Stimulated activated CD4-positive, alpha-beta T cell treated with anti-CD3 and anti-CD28 coated beads, Interleukin-4, amount 100 ng/mL, for 48 hours (primary cell): ENCODE measurements at places on chromosomes 5 and 9.

DNA sequence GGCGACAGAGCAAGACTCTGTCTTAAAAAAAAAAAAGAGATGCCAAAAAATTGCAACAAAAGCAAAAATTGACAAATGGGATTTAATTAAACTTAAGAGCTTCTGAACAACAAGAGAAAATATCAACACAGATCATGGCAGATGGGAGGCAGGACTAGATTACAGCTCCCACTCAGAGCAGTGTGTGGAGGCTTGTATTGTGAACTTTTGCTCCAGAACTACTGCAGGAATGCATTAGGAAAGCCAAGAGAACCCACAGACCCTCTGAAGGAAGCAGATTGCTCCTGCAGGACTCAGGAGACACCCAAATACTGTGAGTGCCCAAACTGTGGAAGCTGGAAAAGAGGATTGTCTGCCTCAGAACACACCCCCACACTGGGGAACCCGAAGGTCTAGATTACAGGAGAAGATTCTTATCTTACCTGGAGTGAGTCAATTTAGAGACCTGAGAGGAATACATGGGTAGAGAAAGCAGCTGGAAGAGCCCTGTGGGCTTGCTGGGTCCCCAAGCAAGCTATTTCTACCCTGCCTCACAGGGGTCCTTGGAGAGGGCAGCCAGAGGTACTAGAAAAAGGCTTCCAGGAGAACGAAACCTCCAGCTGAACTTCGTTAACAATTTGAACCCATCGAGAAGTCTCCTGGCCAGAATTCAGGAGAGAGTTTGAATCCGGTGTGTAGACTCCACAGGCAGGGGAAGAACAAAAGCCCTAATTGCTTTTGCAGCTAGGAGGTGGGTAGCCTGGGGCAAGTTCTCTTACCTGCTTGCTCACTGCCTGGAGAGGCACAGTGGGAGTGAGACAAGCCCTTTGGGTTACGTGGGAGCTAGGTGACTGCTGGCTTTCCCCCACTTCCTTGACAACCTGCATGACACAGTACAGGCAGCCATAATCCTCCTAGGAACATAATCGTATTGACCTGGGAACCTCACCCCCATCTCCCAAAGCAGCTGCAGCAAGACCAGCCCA, 593.4 kb upstream of the RGMB start:
- no peak for DNase-seq

DNA sequence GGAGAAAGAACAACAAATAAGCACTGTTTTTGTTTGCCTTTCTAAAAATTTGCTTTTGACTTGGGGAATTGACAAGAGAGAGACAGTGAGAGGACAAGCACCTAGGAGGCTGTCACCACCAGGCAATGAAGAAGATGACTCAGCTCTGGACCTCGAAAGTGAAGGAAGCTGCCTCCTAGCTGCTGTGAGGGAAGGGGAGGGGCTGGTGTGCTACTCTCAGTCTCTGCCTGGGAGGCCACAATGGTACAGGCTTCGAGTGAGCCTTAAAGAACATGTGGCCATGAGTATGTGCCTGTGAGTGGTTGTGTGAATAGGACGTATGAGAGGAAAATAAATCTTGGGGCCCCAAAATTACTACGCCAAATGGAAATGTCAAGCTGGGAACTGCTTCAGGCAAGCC, 7.1 kb upstream of the PLK2 start:
- no peak for DNase-seq

GRCh38 chr5:176844706-176845391, 34.5 kb downstream of the UNC5A start:
- DNase-seq: no peak

GRCh38 chr9:134539586-134540194, 101.9 kb upstream of the COL5A1 start:
- no peak for DNase-seq

GRCh38 chr5:82911910-82912309, 165.3 kb downstream of the TMEM167A start:
- DNase-seq: no peak

DNA sequence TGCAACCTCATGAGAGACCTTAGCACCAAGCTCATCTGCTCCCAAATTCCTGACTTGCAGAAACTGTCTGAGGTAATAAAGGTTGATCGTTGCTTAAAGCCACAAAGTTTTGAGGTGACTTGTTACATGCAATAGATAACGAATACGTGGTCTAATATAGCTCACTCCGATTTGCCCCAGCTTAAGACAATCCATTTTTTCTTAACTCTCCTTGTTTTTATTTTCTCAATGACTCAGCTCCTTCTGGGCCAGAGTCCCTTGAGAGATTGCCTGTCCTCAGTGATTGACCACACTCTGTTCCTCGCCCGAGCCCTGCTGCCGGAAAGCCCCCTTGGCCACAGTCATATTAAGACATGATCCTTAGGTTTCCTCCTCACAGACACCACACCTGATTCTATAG, 63.7 kb upstream of the FANCC start:
- no peak for DNase-seq

DNA sequence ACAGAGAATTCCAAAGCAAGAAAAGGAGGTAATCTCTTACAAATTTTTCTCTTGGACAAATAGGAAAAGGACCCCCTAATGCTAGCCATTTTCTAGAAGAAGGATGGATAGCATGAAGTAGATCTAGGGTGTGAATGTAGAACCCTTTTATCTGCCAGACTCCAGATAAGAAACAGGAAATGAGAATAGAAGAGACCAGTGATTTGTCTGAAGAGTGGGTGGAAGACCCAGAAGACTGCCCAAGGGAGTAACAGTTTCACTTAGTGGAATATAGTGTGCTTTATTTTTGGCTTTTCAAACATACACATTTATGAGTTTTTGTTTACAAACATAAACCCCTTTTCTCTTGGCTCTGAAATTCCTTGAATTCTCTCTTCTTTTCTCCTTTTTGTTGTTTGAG, 25.0 kb downstream of the ECM2 start:
- no peak for DNase-seq

- no peak for DNase-seq
These were observed 115.4 kb downstream of the KIF4B start for GRCh38 chr5:155128786-155129512.

DNA sequence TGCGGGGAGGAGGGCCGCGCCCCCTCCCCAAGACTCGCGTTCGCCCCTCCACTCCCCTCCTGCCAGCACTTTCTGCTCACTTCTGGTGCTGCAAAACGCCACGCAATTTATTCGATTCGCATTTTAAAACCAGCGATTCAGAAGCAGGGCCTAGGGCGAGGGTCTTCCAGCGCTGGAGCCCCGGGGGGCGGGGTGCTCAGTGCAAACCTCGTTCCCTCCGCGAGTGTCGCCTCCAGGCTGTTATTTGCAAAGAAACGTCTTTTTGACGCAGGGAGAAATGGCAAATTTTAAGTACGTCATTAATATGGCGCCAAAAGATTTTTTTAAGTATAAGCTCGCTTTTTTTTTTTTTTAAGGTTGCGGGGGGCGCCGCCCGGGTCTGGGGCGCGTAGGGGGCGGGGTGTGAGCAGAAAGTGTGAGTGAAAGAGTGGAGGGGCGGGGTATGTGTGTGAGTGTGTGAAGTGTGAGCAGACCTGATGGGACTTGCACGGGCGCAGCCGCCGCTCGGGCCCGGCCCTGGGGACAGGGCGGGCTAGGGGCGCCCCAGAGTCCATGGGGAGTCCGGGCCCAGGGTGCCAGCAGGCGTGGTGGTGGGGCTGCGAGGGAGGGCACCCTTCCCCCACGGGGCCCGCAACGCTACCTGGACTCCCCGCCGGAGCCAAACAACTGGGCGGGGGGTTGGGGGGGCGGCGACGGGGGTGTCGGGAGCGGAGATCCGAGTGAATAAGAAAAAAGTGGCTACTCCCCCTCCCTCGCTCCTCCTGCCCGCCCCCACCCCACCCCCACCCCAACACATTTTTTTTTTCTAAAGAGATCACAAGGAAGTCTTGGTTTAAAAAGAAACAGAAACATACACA, at the start of gene JADE2:
TSS of gene JADE2 (plus strand) at position 845 of the 857 bp plus-strand sequence. CDS start 10,188 bp downstream, outside the sequence.
- peak; percentile 62 for DNase-seq

DNA sequence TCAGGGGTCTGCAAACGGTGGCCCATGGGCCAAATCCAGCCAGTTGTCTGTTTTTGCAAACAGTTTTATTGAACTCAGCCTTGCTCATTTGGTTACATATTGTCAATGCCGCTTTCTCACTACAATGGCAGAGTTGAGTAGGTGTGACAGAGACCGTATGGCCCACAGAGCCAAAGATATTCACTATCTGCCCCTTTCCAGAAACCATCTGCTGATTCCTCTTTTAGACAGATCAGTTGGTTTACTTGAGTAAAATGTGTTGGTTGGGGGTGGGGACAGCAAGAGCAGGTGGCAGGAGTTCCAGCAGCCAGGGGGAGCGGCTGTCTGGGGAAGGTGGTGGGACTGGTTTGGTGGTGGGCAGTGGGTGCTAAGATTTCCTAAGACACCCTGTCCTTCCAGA, 54.8 kb downstream of the COL27A1 start:
- no peak for DNase-seq

GRCh38 chr5:110844251-110844650, 105.4 kb downstream of the SLC25A46 start:
- DNase-seq: no peak

- peak; percentile 76 for DNase-seq
These were observed at the start of gene RPP25L for GRCh38 chr9:34611811-34612787. TSS of gene RPP25L (minus strand) at chr9:34612097. CDS start at chr9:34611296, 801 bp downstream.

GRCh38 chr9:97376902-97377301, 35.0 kb upstream of the TDRD7 start:
- no peak for DNase-seq

DNA sequence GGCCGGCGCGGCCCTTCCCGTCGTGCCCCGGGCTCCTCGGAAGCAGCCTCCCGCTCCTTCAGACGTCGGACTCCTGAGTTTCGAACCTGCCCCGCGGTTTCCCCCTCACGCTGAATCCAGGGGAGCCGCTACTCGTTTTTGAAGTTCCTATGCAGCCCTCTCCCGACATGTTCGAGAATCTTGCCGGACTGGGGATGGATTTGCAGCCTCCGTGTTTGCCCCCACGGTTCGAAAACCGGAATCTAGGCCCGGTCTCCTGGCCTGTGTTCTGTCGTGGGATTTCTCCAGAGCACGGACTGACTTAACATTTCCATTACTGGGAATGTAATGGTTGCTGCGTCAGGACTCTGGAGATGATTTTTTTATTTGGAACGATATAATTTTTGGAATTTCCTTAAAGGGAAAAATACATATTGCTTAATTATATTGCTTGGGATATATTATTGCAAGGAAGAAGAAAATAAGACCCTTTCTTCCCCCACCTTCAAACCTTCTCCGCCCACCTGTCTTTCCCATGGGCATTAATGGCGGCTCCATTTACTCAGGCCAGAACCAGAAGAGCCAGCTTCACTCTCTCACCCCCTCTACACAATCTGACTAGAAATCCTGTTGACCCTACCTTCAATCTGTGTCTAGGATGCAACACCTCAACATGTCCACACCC, 8.5 kb upstream of the MGAT1 start:
- DNase-seq: no peak

- no peak for DNase-seq
These were observed 27.6 kb upstream of the TEX48 start for GRCh38 chr9:114709636-114710035.

GRCh38 chr5:170226661-170227060, 6.1 kb upstream of the C5orf58 start:
- no peak for DNase-seq

DNA sequence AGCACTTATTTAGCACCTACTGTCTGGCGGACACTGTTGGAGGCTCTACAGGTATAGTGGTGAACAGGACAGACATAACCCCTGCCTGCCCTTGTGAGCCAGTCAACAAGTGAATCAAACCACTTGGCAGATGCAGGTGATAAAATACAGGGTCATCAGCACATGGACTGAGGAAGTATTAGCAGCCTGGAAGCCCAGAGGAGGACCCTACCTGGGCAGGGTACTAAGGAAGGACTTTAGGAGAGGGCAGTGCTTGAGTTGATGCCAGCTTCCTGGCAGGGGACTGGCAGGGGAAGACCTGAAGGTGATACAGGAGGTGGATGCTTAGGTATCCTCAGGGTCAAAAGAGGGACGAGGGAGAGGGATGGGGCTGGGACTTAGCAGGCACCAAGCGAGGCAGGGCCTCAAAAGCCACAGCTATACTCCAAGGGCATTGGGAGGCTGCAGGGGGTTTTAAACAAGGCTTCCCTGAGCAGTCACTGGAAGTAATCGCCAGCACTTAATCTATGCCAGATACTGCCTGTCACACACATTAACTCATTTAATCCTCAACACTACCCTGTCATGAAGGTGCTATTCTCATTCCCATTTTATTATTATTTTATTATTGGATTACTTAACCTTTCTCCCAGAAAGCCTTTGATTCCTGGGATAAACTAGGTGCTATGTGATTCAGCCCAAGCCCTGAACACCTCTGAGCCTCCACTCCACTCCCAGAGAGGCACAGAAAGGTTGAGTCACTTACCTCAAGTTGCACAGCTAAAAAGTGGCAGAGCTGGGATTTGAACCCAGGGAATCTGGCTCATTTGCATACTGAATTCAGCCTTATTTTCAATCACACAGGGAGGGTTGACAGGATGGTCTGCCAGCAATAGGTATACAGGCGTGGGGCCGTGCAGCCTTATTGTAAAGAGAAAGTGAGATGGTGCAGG, 63.8 kb upstream of the ORM1 start:
- DNase-seq: no peak

- no peak for DNase-seq
These were observed 126.5 kb upstream of the GDNF start for GRCh38 chr5:37966291-37966690.

DNA sequence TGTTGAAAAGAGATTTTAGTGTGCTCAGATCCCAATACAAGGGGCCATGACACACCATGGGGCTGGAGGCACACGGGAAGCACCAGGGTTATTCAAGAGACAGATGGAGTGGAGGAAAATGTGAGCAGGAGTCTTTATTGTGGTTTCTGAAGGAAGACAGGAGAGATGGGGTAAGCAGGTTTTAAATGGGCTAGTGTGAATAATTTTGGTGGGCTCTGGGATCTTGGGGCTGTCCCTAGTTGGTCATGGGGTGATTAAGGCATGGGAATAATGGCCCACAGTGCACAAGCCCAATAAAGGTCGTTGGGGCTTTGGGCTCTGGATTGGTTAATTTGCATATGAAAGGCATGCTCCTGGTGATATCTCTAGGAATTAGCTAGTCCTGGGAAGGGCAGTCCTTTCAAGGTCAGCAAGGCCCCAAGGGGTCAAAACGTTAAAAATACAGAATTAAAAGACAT, 3.6 kb upstream of the SCGB3A2 start:
- no peak for DNase-seq

DNA sequence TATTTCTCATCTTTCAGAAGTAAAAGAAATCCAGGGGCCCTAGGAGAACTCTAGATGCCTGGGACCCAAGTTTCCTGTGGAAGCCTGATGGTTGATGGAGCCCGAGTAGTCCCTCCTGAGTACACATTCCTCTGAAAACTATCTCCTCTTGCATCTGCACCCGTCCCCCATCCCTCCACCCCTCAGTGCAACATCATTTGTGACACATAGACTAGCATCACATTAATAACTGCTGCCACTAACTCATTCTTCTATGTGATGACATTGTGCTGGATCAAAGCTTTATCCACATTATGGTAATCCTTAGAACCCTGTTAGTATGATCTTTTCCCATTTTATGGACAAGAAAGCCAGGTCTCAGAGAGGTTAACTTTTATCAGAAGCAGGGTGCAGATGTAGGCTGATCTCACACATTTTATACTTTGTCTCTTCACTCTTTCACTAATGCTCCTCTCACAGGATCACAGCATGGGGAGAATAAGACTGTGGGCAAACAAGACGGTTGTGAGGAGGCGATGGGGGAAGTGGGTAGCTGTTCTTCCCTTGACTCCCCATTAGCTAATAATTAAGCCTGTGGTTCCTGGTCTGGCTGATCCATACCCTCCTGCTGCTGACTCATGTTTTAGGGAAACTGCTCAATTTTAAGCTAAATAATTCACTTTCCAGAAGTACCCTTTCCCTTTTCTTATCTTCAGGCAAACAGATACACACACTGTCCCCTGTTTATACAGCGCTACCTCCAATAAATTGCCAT, 3.9 kb upstream of the HK3 start:
- no peak for DNase-seq

GRCh38 chr9:21171351-21171750, 4.9 kb upstream of the IFNA21 start:
- no peak for DNase-seq
